ENCODE measurements at places on chromosomes 4 and X.

GRCh38 chr4:84394386-84394785 lies 104.7 kb downstream of the NKX6-1 start:
- DNase-seq: no peak

- no peak for DNase-seq
Observed at GRCh38 chrX:103356130-103356798, at the start of gene TCEAL9. Gene TCEAL9 (plus strand): TSS chrX:103356506. CDS start chrX:103357685, 1,179 bp downstream.

- DNase-seq: no peak
Observed at GRCh38 chr4:158042591-158043030, 130.2 kb downstream of the GASK1B start.

- no peak for DNase-seq
Observed at GRCh38 chrX:103941201-103941975, 21.0 kb upstream of the TMSB15B start.

GRCh38 chr4:30828264-30828926 lies 108.2 kb downstream of the PCDH7 start:
- no peak for DNase-seq

- no peak for DNase-seq
Observed at GRCh38 chr4:95546866-95547714, 1.7 kb downstream of the UNC5C start.

GRCh38 chrX:36986231-36986630 lies 21.9 kb upstream of the FAM47C start:
- DNase-seq: no peak

DNA sequence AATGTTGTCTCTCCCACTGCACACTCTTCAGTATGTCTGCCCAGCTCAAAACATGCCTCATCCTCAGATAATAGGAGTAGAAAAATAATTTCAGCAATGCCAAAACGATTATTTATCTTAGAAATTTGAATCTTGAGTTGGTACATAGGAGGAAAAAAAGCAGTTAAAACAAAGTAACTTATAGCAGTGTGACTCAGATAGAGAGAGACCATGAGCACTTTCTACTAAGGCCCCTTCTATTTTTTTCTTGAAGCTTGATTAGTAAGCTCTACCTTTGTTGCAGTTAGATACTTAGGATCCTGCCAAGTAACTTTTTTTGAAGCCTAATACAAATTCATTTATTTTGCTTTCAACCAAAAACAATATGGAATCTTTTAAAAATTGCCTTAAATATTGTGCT lies 212.3 kb downstream of the MAD2L1 start:
- DNase-seq: no peak

- no peak for DNase-seq
Observed at GRCh38 chr4:10620935-10621488, 63.6 kb downstream of the CLNK start.

- no peak for DNase-seq
Observed at GRCh38 chr4:88583631-88584470, 8.4 kb upstream of the HERC3 start.

DNA sequence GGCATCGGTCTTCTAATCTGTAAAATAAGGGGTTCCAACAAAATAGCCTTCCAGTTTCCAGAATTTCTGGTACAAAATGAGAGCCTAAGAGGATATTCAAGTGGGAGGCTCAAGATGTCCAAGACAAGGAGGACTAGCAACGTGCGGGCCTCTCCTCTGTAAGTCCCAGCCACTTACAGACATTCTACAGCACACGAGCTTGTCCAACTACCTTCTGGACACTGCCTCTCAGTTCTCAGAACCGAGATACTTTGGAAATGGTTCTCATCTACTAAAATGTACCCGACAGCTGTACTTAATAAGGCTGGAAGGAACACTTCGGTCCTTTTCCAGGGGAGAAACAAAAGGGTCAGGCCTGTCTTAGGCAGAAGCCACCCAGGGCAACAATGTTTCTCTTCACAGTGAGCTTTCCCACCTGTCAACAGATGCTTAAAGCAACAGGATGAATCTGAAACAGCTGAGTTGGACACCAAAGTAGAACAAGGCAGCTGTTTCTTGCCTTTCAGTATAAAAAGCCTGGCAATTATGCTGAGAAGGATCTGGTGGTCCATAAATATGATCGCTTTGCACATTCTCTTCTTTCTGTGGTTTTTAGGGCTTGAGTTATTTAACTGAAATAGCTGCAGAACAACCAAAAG lies 127.0 kb downstream of the HS6ST2 start:
- no peak for DNase-seq

GRCh38 chr4:99811850-99812249 lies 4.8 kb upstream of the DAPP1 start:
- DNase-seq: peak; percentile 29

DNA sequence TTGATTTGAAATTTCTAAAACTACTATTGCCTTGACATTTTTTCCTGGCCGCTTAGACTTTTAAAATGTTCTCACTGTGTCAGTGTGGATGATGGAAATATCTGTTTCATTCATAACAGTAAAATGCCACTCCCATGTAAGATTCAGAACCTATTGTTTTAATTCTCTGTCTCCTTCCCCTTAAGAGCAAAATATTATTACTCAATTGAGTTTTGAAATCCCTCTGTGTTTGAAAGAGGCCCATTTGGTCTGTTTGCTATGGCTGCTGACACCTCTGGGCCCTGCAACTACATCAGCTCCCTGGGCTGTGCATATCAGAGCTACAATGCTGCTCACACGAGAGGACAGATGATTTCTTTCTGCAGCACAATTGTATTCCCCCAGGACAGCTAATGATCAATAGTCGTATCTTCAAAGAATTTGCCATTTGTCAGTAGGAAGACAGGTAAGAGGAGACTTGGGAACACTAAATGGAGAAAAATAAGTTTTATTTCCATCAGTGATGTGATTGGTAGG lies 388.0 kb upstream of the GALNT7 start:
- no peak for DNase-seq

GRCh38 chr4:123578276-123579029 lies 181.9 kb downstream of the SPRY1 start:
- DNase-seq: no peak

DNA sequence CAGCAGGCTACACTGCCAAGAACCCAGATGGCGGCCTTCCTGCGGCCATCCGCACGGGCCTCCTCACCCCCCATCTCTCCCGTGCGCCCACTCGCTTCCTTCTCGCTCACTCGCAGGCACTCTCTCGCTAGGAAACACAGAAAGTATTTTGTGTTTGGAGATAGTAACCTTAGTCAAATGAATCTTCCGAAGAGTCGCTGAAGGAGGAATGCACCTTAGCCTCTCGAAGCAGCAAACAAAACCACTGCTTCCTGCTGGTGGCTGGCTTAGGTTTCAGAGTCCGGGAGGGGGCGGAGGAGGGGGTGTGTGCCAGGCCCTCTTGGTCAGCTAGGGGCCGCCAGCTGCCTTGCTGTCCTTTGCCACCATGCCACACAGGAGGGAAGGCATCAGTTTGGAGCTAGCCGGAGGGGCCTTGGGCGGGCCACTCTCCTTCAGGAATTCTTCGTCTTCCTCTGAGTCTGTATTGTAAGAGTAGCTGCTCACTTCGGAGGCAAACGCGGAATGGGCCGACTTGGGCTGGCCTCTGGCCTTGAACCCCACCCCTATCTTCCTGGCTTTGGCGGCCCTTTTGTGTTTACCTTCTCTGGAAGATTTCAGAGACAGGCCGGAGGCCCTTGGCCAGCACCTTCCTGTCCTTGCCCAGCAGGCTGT lies 73.2 kb upstream of the UCP1 start:
- no peak for DNase-seq

DNA sequence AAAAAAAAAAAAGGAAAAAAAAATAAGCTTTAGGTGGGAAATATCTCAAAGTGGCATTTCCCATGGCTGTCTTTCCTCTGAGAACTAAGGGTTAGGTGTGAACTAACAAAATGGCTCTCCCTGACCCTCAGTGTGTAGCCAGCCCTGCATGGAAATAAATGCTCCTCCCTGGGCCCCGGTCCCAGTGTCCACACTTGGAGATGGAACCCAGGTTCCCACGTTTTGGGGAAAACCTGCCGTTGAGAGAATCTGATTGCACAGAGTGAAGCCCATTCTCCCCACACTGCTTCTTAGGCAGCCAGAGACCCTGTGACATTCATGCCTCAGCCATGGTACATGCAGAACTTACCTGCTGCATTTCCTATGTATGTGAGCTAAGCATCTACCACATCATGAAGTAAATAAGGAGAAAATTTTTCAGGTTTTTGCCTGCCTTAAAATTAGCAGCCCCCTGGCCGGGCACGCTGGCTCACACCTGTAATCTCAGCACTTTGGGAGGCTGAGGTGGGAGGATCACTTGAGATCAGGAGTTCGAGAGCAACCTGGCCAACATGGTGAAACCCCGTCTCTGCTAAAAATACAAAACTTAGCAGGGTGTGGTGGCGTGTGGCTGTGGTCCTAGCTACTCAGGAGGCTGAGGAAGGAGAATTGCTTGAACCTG lies 34.5 kb downstream of the HTT-AS start:
- DNase-seq: no peak

DNA sequence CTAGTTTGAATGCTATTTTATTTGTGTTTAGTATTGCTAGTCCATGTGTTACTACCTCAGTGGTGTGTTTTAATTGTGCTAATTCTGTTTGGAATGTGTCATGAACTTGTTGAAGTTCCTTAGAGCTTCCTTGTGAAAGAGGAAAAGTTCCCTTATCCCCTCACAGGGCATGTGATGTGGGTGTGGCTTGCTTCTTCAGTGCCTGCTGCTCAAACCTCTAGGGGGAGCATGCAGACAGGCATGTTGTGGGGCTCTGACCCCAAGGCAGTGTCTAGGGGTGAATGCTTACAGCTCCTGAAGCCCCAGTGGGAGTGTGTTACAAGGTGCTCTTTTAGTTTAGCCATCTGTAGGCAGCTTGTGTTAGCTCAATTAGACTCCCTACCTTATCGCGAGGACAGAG lies 86.5 kb downstream of the MAGED4 start:
- DNase-seq: no peak

GRCh38 chr4:13640149-13640940 lies 12.8 kb upstream of the BOD1L1 start:
- DNase-seq: no peak

DNA sequence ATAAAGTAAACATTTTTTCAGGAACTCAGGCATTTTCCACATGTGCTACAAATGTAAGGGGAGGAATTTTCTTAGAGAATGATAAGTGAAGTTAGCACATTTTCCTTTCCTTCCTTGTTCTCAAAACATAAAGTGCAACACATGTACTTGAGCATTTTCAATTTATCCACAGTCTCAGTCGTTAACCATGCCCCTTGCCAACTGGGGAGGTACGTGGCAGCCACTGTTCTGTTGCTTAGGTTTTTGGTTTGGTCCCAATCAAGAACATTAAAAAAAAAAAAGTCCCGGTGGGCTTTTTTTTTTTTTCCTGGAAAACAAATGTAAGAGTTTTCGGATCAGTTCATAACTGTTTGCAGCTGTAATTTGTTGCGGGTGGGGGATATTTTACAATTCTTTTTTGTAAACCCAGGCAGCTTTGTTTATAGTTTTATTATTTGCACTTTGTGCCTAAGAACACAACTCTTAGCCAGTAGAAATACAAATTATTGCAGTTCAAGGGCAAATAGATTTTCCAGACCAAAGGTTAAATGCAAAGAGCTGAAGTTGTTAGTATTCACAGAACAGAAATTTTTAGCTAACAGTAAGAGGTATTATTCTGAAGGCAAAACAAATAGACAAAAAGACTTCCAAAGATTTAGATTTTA lies 112.1 kb upstream of the NAP1L5 start:
- DNase-seq: no peak

DNA sequence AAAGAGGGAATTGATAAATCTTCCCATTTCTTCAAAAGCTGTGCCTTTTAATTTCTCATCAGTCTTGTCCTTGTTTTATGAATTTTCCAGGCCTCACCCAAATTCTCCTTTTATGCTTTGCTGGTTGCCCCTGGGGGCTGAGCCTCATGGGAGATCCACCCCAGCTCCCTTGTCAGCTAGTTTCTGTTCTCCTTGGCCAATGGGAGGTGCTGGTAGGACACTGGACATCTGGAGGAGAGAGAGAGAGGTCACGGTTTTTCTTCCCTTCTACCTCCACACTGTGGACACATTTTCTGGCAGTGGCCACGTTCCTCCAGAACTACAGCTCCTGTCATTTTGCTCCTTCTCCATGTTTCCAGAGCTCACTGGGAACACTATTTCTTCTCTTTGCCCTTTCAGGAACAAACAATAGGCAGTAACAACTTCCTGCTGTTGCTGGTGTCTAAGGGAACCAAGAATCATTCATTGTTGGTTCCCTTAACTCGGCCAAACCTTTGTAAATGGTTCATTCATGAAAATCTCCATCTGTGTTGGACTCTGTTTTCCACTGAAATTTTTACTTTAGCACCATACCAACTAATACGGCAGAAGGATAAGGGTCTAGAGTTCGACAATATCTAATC lies 334.5 kb downstream of the GPAT3 start:
- no peak for DNase-seq

GRCh38 chr4:176789955-176790354 lies 2.8 kb downstream of the VEGFC start:
- no peak for DNase-seq

GRCh38 chr4:33923469-33923868 lies 2320.8 kb downstream of the ARAP2 start:
- no peak for DNase-seq

- no peak for DNase-seq
Observed at GRCh38 chr4:25457053-25457715, 80.1 kb downstream of the ANAPC4 start.

GRCh38 chr4:6524436-6524835 lies 50.6 kb upstream of the MAN2B2 start:
- DNase-seq: no peak

DNA sequence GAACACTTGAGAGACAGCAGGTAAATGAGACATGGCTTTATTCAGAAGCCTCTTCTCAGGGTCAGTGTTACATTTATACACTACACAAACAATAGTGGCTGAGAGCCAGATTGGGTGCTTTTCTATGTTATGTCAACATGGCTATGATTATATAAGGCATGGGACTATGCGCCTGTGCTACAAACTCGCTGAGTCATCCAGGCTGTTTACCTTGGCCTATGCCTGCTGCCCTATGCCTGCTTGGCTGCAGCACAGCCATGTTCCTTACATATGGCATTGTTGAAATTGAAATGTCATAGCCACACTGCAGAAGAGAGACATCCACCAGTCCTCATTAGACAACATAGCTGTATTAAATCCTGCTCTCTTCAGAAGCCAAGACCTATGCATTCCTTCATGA lies 236.3 kb upstream of the NWD2 start:
- no peak for DNase-seq

DNA sequence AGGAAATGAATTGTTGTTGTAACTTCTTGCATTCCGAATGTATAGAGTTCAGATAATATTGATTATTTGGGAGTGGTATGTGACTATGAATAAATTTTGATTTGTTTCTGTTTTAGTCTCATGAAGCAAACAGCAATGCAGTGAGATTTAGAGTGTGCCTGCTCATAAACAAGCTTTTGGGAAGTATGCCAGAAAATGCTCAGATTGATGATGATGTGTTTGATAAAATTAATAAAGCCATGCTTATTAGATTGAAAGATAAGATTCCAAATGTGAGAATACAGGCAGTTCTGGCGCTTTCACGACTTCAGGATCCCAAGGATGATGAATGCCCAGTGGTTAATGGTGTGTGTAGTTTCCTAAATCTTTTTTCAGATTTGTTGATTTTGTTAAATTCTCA lies 2.0 kb downstream of the NCAPG start:
- no peak for DNase-seq

GRCh38 chrX:15398874-15399273 lies 14.7 kb upstream of the VEGFD start:
- no peak for DNase-seq
